Muscle of arm (tissue), 14 donors: ENCODE measurements at places on chromosomes 6 and 20.
A peak's percentile ranks its signal among the peaks of the same experiment; 100 is the strongest.

DNA sequence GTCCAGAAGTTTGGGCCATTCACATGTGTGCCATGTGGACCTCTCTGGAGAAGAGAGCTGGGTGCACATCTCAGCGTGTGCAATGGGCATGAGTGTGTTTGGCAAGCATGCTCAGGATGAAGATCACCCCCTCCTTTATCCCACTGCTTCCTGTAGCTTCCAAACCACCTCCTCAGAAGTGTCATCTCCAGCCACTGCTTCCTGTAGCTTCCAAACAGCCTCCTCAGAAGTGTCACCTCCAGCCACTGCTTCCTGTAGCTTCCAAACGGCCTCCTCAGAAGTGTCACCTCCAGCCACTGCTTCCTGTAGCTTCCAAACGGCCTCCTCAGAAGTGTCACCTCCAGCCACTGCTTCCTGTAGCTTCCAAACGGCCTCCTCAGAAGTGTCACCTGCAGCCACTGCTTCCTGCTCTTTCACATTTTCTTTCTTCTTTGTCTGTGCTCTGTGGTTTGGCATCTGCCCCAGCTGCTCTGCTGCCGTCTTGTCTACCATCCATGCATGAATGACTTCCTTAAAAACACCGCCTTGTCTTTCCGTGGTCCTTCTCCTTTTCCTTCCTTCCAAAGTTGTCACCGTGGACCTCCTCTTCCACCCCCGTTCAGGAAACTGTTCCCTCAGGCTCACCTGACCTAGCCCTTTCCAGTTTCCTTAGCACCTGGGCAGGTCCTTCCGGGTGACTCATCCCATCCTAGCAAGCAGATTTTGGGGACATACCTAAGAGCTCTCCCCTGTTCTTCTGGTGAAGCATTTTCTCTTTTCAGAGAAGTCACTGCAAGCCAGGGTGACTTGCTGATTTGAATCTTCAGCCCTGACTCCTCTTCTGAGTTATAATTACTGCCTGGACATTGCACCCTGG lies 43.5 kb upstream of the TIAM2 start:
- DNase-seq, result no peak

DNA sequence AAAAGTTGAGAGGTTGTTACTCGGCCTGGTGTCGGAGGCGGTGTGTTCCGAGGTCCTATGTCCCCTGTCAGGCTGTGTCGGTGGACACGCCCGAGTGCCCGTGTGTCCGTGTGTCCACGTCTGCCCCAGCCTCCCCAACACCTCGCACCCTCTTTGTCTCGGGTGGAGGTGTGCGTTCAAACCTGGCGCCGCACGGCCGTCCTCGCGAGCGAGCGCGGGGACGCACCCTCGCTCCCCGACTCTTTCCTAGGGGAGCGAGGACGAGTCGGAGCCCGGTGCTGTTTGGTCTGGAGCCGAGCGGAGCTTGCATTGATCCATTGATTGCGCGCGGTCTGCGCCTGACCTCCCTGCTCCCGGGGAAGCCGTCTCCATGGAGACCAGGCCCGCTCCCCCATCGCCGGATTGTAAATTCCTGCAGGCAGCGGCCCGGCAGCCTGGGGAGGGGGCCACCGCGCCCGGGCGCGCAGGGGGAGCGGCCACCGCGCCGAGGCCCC lies 411 bp upstream of the SCUBE3 start:
- peak; percentile 7 for DNase-seq

GRCh38 chr20:33894798-33895197 lies 83.7 kb downstream of the CHMP4B start:
- DNase-seq, result no peak

GRCh38 chr6:7546896-7547295 lies 5.4 kb downstream of the DSP start:
- no peak for DNase-seq

DNA sequence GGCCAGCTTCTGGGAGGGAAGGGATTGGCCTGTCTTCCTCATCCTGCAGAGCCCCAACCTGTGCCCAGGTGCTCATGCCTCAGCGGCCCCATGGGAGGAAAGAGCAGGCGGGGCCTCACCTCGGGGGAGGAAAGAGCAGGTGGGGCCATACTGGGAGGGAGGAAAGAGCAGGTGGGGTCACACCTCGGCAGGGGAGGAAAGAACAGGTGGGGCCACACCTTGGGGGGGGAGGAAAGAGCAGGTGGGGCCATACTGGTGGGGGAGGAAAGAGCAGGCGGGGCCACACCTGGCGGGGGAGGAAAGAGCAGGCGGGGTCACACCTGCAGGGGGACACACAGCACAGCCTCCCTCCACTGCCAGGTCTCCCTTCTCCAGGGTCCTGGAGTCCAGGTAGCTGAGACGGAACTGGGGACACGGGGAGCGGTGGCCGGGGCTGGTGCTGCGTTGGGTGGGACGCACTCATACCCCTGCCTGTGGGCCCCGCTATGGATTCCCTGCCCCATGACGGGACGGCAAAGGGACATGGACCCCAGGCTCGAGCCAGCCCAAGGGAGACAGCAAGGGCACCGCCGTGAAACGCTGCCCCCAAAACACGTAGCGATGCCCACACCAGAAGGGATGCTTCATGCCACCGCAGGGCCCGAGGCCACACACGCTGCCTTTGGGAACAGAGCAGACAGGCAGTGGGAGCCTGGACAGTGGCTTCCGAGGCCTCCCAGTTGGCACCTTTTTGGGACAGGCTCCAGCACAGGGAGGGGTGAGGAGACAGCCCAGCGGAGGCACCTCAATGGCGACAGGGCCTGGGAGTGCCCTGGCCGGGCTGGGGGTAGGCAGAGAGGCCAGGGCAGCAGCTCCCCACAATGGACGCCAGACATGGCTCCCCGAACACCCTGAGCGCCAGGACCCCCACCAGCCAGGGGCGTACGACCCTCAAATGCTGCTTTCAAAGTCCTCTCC lies 43.3 kb upstream of the CHRNA4 start:
- DNase-seq, result no peak

DNA sequence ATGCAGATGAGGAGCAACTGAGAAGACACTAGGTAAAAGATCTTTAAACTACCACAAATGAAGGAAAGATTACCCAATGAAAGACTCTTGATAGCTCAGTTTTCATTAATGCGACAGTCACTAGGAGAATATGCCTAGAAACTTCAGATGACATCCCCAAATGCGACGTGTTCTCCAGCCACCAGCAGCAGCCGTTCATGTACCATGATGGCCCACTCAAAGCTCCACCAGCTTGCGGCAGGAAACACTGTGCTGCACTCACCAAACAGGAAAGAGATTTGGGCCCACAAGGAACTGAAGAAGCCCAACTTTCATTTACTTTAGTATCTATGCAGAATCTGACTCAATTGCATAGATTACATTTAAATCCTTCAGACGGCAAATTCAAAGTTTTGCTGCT lies 7.5 kb downstream of the DIDO1 start:
- DNase-seq, result no peak

GRCh38 chr6:128067446-128068118 lies 166.7 kb upstream of the THEMIS start:
- DNase-seq, result no peak

GRCh38 chr6:128491610-128492206 lies 28.7 kb downstream of the PTPRK start:
- peak; percentile 36 for DNase-seq
